CD4-positive, alpha-beta T cell treated with Interleukin-10 for 1 hour (primary cell): ENCODE measurements at places on chromosomes 1 and 21.

- no peak for DNase-seq
These were observed 12.3 kb downstream of the ZMPSTE24 start for GRCh38 chr1:40270152-40270834.

DNA sequence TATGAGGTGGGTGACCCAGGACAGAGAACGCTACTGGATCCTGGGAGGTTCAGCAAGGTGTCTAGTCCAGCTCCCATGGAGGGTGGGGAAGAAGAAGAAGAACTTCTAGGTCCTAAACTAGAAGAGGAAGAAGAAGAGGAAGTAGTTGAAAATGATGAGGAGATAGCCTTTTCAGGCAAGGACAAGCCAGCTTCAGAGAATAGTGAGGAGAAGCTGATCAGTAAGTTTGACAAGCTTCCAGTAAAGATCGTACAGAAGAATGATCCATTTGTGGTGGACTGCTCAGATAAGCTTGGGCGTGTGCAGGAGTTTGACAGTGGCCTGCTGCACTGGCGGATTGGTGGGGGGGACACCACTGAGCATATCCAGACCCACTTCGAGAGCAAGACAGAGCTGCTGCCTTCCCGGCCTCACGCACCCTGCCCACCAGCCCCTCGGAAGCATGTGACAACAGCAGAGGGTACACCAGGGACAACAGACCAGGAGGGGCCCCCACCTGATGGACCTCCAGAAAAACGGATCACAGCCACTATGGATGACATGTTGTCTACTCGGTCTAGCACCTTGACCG is 8.6 kb upstream of the PIGV start:
- DNase-seq: no peak

DNA sequence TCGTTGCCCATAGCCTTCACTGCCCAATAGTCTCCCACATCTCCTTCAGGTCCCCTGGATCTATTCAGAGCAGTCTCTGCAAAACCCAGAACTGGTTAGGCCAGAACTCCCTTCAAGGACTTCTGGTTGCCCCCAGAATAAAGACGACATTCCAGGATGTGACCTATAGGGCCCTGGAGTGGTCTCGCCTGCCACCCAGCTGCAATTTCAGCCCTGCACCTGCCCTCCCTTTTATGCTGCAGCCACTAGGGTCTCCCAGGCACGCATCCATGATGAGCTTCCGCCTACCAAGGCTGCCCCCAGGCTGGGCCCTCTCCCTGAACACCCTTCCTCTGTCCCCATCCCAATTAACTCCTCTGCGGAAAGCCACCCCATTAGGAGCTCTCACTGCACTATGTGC is 7.2 kb upstream of the TSPEAR start:
- DNase-seq: no peak

DNA sequence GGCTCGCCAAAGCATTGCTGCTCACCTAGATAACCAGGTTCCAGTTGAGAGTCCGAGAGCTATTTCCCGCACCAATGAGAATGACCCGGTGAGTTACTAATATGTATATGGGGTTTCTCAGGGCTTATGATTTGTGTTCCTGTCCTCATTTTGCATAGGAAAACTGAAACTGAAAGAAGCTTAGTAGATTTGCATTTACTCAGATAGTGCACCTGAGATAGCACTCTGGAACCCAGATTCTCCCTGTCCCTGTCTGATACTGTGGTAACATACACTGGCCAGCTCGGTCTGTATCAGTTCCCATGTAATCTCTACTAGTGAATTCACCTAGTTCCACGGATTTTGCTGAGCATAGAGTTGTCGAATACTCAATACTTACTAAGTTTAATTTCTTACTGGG is 28.1 kb downstream of the DAP3 start:
- DNase-seq: no peak

- DNase-seq: no peak
These were observed 12.1 kb downstream of the PEAR1 start for GRCh38 chr1:156905651-156906050.

- DNase-seq: peak; percentile 19
These were observed 71.2 kb downstream of the VWA5B1 start for GRCh38 chr1:20361805-20362381.

DNA sequence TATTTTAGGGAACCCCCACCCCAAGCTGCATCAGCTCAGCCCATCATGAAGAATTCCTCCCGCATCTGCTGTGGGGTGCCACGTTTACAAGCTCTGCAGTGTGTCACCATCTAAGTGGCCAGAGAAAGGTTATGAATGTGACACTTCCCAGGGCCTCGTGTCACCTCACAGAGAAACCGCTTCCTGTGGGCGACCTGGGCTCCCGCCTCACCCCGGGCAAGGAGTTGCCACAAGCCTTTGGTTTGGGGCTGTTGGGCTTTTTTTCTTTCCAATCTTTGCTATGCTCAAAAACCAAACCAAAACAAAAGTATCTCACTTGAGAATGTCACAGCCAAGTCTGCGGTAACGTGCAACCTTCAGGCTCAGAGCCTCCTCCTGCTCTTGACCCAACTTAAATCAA is 82.1 kb upstream of the ARHGEF16 start:
- peak; percentile 15 for DNase-seq

GRCh38 chr1:152902636-152903035 is 5.7 kb upstream of the IVL start:
- DNase-seq: no peak

DNA sequence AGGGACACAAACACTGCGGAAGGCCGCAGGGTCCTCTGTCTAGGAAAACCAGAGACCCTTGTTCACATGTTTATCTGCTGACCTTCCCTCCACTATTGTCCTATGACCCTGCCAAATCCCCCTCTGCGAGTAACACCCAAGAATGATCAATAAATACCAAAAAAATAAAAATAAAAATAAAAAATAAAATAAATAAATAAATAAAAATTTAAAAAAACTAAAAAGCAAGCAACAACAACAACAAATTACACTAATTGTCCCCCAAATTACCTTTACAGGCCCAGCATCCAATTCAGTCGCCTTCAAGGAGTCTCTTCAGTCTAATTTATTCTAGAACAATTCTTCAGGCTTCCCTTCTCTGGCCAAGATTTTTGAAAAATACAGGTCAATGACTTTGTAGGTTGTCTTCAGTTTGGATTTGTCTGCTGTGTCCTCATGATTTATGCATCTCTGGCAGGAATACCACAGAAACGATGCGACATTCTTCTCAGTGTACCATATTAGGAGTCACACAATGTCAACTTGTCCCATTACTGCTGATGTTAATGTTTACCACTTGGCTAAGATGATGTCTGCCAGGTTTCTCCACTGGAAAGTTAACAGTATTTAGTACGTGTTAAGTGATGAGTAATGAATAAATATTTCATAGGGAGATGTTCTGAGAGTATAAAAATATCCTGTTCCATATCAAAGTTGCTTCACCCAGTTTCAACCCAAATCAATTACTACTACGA is 20.3 kb upstream of the BMP8B start:
- DNase-seq: no peak

- no peak for DNase-seq
These were observed 31.9 kb downstream of the CFAP74 start for GRCh38 chr1:1971688-1972087.

GRCh38 chr21:42105476-42106315 is 34.6 kb downstream of the UMODL1 start:
- DNase-seq: no peak

DNA sequence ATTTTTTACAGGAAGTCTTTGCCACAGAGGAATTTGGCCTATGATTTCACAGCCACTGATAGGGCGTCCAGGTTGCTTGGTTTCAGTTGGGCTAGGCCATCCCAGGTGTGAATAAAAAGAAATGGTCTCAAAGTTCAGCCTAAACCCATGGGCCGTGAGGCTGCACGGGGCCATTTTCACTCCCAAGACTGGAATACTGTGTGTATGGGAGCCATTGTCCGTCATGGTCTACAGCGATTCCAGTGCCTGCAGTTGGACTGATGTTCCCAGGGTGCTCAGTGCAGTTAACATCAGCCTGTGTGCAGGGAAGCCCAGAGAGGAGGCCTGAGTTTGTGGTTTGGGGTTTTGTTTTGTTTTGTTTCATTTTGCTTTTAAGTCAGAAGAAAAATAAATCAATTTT is 133.2 kb downstream of the ADSS2 start:
- DNase-seq: no peak

DNA sequence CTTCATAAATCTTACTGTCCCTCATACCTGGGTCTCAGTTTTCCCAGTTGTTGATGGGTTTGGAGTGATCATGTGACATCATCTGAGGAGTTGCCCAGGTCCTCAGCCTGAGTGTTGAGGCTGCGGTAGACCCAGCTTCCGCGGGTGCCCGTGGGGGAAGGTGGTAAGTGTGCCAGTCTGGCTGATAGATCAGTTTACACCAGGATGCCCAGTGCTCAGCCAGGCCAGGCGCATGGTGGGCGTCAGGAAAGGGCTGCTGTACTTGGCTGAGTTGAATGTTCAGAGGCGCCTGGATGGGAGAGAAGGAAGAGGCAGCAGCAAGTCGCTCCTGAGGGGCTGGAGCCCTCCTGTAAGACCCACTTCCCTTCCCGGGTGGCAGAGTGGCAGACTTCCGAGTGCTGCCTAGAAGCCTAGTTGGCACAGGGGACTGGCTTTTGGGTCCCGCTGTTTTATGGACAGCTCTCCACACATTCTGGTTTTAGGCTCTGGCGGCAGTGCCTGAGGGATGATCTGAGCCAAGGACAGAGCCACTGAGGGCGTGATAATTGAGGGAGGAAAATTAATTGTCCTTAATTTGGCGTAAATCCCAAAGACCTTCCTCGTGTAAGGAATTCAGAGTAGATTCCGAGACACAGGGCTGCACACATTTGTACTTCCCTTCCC is 35.8 kb downstream of the PTPRF start:
- DNase-seq: no peak

DNA sequence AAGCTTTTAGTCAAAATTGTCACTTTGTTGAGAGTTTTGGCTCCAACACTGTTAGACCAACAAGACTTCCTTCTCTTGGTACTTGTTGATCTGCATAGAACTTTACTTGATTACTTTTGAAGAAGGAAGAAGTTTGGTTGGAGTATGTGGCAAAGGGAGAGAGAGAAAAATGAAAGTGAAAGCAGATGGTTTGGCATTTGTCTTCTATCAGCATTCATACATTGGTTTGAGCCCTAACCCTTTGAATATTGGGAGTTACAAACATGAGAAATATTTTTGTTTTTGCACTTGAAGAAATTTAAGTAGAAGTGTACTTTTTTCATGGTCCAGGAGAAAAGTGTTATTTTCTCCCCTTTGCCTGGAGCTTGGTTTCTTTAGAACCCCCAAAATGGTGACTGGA is 169.8 kb downstream of the ADGRL4 start:
- DNase-seq: peak; percentile 4

DNA sequence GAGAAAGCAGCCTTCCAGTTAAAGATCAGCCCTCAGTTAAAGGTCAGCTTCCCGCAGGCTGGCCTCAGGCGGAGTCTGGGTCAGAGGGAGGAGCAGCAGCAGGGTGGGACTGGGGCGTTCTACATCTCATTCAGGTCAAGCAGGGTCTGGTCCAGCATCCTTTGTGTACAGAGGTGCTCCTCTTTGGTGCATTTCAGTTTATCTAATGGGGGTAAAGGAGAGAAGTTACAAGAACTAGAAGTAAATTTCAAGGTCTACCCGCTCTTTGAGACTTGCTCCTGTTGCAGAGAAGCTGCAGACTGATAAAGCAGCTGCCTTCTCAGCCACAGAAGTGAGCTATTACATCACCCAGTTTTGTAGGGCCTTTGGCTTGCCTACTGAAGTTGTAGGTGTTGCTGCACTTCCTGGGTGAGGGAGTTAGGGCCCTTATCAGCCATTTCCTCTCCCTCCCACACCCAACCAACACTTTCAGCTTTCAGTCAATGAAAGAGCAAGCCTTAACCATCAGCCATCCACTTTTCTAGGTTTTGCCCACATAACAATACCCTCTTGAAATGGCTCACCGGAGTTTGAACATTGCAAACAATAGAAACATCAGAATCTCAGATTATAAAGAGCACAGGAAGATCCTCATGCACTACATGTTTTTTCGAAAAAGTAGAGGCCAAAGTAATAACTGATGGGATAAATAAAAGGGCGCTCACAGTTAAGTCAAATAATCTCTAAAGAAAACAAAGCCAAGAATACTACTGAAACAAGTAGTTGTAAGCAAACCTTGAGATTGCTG is 2.8 kb upstream of the NUP210L start:
- peak; percentile 85 for DNase-seq
